ENCODE measurements at places on chromosomes 12 and 14.
A peak's percentile ranks its signal among the peaks of the same experiment; 100 is the strongest.

DNA sequence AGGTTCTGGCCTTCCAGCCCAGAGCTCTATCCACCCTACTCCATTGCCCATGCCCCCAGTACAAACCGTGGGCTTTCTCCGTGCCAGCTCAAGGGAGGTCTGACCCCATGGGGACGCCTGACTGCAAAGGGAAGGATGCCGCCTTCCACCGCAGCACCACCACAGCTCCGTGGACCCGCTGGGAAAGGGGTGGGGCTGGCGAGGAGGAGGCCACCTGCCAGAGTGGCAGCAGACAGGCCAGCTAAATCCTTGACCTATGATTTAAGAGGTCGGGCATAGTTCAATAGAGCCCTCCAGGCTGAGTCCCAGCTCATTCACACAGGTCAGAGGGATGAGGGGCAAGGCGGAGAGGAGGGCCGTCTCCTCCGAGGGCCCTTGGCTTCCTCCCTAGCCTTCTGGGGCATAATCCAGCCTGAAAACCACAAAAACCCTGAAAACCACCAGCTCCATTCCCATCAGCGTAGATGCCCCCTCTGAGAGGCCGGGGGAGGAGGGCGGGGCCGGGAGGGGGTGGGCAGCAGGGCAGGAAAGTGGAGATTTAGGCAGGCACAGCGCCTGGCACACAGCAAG, 14.9 kb upstream of the FIGNL2 start:
- no peak for DNase-seq

GRCh38 chr12:110965574-110965973, 45.2 kb upstream of the MYL2 start:
- no peak for DNase-seq

GRCh38 chr12:22670762-22671161, 45.8 kb downstream of the ETNK1 start:
- DNase-seq: no peak

DNA sequence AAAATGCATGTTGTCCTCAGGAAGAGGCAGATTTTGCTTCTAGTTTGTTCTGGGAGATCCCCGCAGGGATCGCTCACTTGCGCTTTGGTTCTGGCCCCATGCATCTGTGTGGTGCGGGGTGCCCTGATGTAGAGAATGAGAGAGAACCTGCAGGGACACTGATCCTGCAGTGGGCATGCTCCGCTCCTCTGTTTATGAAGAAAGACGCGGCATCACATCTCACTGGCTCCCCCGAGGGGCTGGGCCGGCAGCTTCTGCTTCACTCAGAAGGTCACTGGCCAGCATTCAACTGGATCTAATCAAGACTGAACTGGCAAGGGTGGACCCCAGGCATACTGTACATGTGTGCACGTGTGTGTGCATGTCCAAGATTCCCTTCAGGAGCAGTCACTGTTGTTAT, 164.2 kb downstream of the CALM1 start:
- no peak for DNase-seq

- no peak for DNase-seq
Measured at GRCh38 chr12:22880807-22881206, 255.8 kb downstream of the ETNK1 start.

DNA sequence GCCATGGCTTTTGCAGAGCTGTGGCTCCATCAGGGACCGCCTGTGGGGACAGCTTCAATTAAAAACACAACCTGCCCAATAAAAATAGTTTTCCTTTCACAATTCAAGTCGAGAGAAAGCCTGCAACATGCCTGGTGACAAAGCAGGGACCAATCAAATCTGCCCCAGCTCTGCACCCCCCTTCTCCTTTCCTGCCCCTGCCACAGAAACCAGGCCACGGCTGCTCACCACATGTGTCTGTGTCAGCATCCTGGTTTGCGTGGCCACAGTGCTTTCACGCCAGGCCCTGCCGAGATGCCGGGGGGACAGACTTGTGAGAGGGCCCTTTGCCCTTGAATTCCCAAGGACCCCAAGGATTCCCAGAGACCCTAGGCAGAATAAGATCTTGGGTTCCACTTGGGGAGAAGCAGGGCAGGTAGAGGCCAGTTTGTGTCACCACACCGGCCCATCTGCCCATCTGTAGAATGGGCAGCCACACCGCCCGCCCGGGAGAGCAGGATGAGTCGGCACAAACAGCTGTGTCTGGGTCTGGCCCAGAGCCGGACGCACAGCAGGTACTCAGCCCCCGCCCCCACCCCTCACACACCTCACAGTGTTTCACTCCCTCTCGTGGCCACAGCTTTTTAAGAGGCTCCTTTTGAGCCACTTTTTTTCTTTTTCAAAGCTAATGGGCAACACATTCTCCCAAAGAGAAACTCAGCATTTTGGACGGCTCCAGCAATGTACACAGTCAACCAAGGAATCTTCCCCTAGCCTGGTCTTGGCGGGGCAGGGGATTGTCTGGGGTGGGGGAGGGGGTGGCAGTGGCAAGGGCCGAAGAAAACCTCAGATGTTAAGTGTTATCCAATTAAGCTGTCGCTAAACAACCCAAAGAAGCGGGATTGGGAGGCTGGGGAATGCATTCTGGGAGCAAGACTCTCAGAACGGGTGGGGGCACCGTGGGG, 41.5 kb downstream of the BCL11B start:
- no peak for DNase-seq

DNA sequence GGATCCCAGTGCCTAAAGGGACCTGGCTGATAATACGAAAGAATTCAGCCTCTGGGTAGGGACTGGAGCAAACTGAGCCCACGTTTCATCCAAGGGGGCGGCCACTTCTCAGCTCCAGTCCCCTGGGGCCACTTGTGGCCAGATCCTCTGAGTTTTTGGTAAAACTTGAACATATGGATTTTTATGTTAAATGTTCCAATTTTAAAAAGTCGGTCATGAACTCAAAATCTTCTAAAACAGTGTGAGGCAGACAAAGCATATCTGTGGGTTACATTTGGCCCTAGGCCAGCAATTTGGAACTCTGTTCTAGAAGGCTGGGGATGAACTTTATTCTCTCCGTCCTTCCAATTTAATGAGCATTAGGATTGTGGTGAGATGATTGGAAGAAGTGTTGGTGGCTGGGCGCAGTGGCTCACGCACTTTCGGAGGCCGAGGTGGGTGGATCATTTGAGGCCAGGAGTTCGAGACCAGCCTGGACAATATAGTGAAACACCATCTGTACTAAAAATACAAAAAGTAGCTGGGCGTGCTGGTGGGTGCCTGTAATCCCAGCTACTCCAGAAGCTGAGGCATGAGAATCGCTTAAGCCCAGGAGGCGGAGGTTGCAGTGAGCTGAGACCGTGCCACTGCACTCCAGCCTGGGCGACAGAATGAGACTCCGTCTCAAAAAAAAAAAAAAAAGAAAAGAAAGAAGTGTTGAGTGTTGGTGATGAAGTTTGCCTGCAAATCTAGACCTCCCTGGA, 3.0 kb upstream of the PPP1CC start:
- DNase-seq: no peak

DNA sequence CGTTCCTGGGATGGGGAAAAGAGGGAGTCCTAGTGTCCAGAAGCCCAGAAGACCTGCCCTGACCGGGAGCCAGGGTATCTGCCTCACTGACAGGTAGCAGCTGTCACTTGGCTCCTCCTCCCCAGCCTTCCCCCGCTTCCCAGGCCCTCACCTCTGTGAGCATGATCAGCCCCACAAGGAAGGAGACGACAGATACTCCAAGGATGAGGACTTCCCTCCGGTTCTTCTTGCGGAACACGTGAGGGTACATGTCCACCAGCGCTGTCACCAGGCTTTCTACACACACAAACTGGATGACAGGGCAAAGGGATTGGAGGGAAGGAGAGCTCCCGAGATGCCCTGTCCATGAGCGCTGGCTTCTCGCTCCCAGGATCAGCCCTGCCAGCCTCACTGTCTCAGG, 9.9 kb upstream of the SLC6A12 start:
- DNase-seq: no peak

- DNase-seq: no peak
Measured at GRCh38 chr12:68932128-68932960, 627 bp downstream of the CPM start.

GRCh38 chr14:100374876-100375265, 51.7 kb downstream of the SLC25A47 start:
- no peak for DNase-seq

GRCh38 chr14:34252227-34252626, 209.8 kb downstream of the SPTSSA start:
- DNase-seq: no peak

DNA sequence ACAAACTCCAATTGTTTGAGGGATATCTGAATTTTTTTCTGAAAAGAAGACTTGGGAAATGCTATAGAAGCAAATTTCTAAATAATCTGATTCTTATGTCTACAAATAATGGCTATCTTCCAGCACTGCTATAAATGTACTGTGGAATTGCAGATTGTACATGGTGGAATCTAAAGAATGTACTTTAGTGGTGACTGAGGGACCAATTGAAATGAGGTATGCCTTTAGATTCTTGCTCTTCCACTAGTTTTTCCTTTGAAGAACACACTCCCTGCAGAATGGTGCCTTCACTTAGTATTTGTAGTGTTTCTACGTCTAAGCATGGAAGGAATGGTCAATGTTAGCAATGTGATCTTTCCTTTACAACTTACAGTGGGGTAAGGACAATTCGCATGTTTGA, 11.7 kb upstream of the PRB4 start:
- DNase-seq: peak; percentile 8

- no peak for DNase-seq
Measured at GRCh38 chr12:132077322-132078100, 66.6 kb downstream of the DDX51 start.

GRCh38 chr14:52640137-52640536, 55.2 kb downstream of the ERO1A start:
- no peak for DNase-seq

DNA sequence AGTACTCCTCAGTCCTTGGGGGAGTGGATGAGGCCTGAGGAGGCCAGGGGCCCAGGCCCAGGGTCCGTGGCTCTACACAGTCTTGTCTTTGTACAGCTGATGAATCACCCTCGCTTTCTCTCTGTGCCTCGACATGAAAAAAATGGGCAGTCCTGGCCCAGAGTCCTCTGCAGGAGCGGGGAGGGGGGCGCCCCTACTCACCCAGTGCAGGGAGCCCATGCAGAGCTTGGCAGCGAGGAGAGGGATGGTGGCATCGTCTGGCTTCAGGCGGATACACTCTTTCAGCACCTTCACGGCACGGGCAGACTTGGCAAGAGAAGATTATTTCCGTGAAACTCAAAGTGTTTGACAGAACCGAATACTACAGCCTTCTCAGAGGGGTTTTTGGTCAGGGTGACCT, 159.3 kb downstream of the TTC7B start:
- DNase-seq: no peak

GRCh38 chr12:24049728-24050127, 100.3 kb upstream of the SOX5 start:
- no peak for DNase-seq

GRCh38 chr12:58346032-58346632, 404.8 kb downstream of the ATP23 start:
- DNase-seq: peak; percentile 62

- DNase-seq: no peak
Measured at GRCh38 chr14:70020352-70021170, 141.3 kb downstream of the SMOC1 start.

GRCh38 chr14:69879175-69880043, at the start of gene SMOC1:
Gene SMOC1 (plus strand): TSS chr14:69879416. CDS start chr14:69879679, 263 bp downstream.
- no peak for DNase-seq

- DNase-seq: peak; percentile 77
Measured at GRCh38 chr14:73180385-73180805, 44.1 kb downstream of the PSEN1 start.

DNA sequence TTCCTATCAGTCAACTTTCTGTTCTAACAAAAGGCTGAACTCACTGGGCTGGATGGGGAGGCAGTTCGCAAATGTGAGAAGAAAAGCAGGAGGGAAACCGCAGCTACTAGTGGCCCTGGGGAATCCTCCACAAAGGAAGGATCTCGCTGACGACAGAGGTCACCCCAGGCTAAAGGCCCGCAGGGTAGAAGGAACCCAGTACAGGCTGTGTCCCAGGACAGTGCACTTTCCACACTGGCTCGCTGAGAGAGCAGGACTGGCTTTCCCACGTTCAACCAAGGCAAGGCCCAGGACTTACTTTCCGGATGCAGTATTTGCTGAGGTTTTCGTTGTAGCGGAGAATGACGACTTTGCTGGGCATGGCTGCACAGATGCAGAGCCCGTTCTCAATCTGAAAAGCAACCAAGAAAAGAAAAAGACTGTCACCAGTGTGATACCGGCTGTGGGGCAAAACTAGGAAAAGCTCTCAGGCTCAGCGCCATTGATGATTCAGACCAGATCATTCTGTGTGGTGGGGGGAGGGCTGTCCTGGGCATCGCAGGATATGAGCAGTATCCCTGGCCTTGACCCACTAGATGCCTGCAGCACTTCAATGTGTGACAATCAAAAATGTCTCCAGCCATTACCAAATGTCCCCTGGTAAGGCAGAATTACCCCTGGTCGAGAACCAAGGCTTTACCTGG, 36.3 kb downstream of the PRKAB1 start:
- DNase-seq: peak; percentile 69

GRCh38 chr12:114676142-114676741, 7.7 kb downstream of the TBX3 start:
- DNase-seq: no peak

DNA sequence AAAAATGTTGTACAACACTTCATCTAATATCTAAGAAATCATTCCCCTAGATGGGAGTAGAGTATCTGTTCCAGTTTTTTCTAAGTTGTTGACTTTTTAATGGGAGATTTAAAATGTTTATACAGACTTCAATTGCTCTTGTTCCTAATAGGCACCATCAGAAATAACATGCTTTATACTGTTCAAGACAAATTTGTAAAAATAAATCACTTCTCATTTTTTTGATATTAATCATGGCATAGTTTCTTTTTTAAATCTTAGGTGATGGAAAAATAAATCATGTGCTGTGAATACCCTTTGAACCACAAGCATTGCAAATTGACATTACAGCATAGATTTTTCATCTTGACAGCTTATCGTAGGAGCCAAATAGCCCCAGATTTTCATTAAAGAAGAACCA, 473.5 kb upstream of the MGAT4C start:
- no peak for DNase-seq

GRCh38 chr12:8609061-8609570, 3.5 kb downstream of the AICDA start:
- DNase-seq: peak; percentile 50

- no peak for DNase-seq
Measured at GRCh38 chr12:75558287-75558686, 46.9 kb upstream of the KRR1 start.

- DNase-seq: no peak
Measured at GRCh38 chr12:58298803-58299202, 357.4 kb downstream of the ATP23 start.

All from LHCN-M2 (cell line).